Activated CD4-positive, alpha-beta T cell treated with anti-CD3 and anti-CD28 coated beads for 48 hours (primary cell): ENCODE measurements at places on chromosomes 11 and 22.

- no peak for DNase-seq
These were observed 32.2 kb upstream of the A4GALT start for GRCh38 chr22:42752912-42753311.

- no peak for DNase-seq
These were observed 199.8 kb downstream of the MIAT start for GRCh38 chr22:26857169-26857568.

DNA sequence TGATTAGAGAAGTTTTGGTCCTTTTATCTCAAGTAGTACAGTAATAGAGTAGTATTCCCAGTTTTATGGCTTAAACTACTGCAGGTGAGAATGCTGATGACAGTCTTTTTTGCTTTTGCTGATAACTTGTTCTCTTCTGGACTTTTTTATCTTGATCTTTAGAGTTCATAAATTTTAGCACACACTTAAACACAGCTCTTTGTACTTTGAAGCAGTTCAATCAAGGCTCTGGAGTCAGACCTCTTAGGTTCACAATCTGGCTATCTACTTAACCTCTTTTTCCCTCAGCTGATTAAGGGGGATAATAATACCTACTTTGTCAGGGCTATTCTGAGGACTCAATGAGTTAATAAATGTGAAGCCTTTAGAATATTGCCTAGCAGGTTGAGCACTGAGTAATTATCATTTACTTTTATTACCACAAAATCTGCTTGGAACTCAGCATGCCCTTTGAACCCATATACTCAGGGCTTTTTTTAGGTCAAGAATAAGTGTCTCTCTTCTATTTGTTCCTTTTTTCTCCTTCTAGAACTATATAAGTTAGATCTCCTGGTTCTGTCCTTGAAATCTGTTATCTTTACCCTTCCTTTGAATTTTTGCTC lies 51.9 kb downstream of the CSTF3 start:
- DNase-seq: no peak

GRCh38 chr11:32987851-32988250 lies 27.8 kb upstream of the DEPDC7 start:
- DNase-seq: no peak

- DNase-seq: no peak
These were observed 113.6 kb upstream of the NNMT start for GRCh38 chr11:114182471-114183043.

DNA sequence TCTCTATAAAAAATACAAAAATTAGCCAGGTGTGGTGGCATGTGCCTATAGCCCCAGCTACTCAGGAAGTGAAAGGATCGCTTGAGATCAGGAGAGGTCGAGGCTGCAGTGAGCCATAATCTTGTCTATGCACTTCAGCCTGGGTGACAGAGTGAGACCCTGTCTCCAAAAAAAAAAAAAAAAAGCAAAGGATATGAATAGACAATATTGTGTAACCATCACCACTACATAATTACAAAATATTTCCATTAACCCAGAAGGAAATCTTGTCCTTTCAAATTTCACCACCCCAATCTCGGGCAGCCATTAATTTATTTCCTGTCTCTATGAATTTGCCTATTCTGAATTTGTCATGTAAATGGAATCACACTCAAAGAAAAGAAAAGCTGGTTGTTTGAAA lies 21.2 kb downstream of the RSF1 start:
- no peak for DNase-seq
